ENCODE measurements at places on chromosomes 7 and 10. TPM values are rescaled to one million over a fixed set of nuclear protein-coding genes. Genes with fewer than 3 reads are reported as not detected.

The LGI1 gene
- total RNA-seq, result 0.13 TPM

The BAIAP2L1 gene
- total RNA-seq, result 4.2 TPM

The TMEM184A gene
- 0.03 TPM for total RNA-seq

The HTR5A gene
- total RNA-seq, result not detected

The ERCC6 gene
- total RNA-seq, result 90.2 TPM

All from smooth muscle cell of the pulmonary artery (primary cell).